ENCODE measurements at places on chromosomes 16 and 17.

DNA sequence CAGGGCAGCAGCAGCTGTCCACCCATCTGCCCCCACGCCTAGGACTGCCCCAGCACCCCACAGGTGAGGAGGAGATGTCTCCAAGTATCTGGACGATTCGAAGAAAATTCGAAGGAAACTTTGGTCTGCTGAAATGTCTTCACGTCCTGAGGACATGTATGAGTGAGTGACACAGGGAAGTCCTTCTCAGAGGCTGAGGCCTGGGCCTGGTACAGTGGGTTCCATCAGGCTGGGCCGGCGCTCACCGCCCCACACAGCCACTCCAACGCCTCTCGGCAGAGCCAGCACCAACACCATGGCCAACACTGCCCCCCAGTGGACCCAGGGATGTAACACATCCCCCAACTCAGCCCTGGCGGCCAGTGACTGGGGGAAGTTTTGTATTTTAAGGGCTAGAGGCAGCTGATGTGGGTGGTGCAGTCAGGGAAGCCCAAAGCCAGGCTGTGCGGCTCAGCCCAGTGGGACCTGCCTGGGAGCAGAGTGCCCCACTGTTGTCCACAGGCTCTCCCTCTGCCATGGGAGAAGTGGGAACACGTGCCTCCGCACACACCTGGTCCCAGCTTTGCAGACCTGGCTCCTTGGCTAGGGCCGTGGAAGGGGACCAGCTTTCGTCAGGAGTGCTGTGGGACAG lies 55.8 kb upstream of the FASN start:
- DNase-seq = peak; percentile 60

DNA sequence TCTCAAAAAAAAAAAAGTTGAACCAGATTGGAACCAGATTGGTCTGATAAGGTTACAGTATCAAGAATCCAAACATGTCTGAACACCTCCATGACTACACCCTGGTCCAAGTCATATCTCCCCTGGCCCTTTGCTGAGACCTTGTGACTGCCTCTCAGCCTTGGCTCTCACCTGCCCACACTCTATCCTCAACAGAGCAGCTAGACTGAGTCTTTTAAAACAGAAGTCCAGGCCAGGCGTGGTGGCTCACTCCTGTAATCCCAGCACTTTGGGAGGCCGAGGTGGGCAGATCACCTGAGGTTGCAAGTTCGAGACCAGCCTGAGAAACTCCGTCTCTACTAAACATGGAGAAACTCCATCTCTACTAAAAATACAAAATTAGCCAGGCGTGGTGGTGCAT lies 91.7 kb downstream of the AIPL1 start:
- DNase-seq = no peak

GRCh38 chr17:15238057-15238456 lies 27.1 kb downstream of the PMP22 start:
- no peak for DNase-seq

DNA sequence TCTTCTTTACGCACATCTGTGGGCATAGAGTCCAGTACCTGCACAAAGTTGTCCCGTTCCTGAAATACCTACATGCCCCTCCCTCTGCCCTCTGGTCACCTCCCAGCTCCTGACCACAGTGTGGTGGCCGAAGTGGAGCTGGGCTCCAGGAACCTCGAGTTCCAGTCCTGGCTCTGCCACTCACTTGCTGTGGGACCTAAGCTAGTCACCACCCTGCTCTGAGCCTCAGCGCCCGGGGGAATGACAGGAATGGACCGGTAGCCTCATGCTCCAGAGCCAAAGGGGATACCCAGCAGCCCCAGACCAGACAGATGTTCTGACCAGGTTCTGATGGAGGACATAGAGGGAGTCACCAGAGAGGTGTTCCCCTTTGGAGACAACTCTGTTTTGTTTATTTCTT lies 26.7 kb upstream of the ITGA3 start:
- DNase-seq = no peak

DNA sequence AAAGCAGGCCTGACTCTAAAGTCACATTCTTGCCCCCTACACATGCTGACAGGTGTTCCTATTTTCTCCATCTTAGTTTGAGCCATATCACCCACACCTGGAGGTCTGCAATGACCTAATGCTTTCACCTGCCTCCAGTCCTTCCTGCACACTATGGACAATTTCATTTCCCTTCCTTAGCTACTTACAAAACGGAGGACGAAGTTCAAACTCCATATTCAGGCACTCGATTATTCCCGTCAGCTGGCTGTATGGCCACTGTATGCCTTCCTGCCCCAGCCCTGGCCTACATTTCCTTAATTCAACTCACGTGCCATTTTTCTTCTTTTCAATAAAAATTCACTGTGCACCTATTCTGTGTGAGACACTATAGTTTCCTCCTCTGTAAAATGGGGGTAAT lies 44.9 kb downstream of the GRIN2A start:
- DNase-seq = no peak

- no peak for DNase-seq
Observed at GRCh38 chr16:63539276-63539675, 1503.0 kb upstream of the CDH8 start.

GRCh38 chr16:80913397-80913796 lies 93.3 kb downstream of the CMC2 start:
- no peak for DNase-seq

- DNase-seq = no peak
Observed at GRCh38 chr17:1300371-1300905, 21.0 kb downstream of the TRARG1 start.

DNA sequence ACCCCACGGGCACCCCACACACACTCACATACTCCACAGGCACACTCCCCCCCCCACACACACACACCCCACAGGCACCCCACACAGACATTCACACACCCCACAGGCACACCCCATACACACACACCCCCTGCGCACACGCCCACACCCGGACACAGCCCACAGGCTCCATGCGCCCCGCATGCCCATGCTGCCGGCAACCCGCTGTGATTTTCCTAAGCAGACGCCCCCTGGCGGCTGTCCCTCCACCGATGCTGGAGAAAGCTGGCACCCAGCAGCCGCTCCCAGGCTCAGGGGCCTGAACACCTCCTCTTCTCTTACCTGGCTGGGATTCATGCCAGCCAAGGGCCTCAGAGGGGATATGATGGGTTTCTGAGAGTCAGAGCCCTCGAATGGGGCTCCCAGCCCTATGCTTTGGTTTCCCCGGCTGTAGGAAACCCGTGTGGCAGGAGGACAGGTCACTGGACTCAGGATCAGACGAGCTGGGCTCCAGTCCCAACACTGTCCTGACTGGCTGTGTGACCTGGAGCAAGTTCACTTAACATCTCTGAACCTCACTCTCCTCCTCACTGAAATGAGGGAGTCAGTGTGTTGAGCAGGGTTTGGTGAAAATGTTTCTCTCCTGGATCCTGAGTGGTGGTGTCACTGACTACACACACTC lies 19.6 kb upstream of the TNFRSF13B start:
- no peak for DNase-seq

DNA sequence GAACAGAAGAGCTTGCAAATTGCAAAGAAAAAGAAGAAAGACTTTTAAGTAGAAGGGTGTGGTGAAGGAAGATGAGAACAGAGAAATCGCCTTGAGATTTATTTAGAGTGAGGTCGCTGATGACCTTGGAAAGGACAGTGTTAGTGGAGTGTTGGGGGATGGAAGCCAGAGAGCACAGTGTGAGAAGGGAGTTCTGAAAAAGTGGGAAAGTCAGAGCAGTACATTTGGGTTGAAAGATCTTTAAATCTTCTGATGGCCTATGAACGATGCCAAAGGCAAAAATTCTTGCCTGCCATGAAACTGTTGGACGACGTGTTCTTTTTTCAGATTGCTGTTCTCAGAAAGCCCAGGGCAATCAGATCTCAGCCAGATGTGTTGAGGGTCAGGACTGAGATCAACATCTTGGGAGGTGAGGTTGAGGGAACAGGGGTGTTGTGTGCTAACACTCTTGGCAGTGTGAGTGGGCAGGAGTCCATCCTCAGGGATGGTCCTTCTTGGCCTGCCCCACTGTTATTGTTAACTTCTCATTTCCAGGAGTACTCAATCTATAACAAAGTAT lies 330.1 kb downstream of the MAP2K6 start:
- DNase-seq = no peak

GRCh38 chr16:73885319-73885718 lies 411.3 kb upstream of the PSMD7 start:
- no peak for DNase-seq

- no peak for DNase-seq
Observed at GRCh38 chr17:81665205-81666091, 957 bp downstream of the OXLD1 start.

DNA sequence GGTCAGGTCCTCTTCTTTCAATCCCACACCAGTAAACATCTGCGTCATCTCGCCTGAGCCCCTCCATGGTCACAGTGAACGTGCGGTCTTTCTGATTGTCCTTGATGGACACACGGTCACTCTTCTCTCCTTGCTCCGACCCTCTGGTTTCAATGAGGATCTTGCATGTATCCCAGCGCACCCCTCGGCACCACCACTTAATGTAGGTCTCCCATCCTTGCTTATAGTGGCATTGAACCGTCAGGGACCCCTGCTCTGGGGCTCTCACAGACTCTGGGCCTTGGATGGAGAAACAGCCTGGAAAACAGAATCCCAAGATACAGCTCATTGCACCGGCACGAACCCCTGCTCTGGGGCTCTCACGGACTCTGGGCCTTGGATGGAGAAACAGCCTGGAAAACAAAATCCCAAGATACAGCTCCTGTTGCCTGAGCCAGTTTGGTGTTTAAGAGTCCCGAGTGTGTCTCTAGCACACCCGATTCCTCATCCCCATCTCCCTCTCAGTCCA lies 5.4 kb downstream of the CD300LB start:
- DNase-seq = no peak

- no peak for DNase-seq
Observed at GRCh38 chr16:14634389-14634725, 1.6 kb downstream of the BFAR start.

DNA sequence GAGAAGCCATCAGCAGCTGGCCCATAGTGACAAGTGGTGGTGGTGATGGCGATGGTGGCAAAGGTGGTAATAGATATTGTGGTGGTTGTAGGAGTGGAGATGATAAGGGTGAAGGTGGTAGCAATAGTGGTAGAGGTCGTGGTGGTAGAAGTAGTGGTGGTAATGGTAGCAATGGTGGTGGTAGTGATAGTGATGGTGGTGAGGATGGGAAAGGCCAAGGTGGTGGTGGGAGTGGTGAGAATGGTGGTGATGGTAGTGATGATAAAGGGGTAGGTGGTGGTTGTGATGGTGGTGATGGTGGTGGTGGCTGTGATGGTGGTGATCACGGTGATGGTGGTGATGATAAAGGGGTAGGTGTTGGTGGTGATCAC lies 13.1 kb downstream of the CDH5 start:
- no peak for DNase-seq

DNA sequence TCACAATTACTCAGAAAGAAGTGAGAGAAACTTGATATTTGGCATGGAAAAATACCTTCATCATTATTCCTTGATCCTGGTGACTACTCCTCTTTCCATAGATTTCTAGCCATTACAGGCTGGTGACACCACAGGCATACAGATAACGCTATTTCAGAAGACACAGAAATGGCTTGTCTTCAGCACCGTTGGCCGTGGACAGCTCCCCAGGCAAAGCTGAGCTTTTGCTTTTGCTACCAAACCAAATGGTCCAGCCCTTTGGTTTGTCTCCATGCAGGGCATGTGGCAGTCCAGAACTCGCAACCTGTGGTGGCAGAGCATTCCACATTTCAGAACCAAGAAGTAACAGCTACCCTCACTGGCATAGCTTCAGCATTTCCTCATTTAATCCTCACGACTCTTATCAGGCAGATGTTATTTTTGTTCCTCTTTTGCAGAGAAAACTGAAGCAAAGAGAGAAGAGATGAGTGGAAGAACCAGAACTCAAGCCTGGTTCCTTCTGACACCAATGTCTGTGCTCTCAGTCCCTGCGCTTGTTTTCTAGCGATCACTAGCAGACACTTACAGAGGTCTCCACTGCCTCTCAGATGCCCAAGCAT lies 55.5 kb downstream of the HS3ST4 start:
- DNase-seq = peak; percentile 3

- DNase-seq = no peak
Observed at GRCh38 chr16:17303101-17303500, 167.7 kb downstream of the XYLT1 start.

DNA sequence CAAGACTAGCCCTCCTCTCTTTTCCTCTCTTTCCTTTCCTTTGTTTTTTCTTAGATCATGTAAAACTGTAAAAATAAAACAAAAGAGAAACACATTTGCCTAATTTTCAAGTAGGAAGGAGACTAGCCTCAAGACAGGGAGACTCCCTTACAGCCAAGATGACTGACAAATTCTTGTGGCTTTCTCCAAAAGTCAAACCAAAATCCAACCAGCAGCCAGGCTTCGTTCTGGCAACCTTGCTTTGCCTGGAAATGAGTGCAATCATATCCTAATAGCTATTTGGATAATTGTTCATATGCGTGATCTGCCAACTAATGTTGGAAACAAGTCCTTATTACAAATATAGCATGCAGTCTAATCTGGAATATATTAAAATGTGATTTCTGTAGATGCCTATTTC lies 868.9 kb upstream of the SOX9 start:
- DNase-seq = no peak

DNA sequence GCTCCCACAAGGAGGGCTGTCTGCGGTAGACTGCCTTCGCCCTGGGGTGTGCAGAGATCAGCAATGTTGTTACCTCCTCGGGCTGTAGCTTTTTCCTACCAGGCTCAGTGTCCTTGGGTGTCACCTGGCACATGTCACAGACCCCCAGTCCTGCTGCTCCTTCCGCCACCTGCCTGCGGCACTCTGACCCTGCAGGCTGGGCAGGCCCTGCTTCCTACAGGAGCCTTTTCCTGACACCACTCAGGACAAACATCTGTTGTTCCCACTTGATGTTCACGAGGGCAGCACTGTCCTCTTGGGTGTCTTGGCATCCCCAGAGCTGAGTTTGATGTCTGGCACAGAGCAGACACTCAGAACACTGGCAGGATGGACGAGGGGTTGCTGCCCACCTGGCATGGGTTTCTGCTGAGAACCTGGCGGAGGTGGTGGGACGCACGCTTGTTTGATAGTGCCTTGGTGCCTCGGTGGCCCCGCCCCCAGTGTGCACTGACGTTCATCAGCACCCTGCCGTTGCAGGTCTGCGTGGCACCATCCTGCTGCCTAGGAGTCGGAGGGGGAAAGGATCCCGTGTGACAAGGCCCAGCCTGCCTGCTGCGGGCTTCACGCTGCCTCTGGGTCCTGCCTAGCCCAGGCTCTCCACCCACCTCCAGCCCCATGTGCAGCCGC lies 26.7 kb upstream of the NUDT16L1 start:
- no peak for DNase-seq

GRCh38 chr17:74637265-74637664 lies 13.7 kb upstream of the CD300E start:
- DNase-seq = no peak

- no peak for DNase-seq
Observed at GRCh38 chr16:19436540-19436939, 18.9 kb downstream of the TMC5 start.

- DNase-seq = no peak
Observed at GRCh38 chr17:57407287-57408070, 151.2 kb downstream of the MSI2 start.

GRCh38 chr16:17497648-17498047 lies 26.9 kb upstream of the XYLT1 start:
- DNase-seq = no peak
